ENCODE measurements at places on chromosomes 4 and X.

DNA sequence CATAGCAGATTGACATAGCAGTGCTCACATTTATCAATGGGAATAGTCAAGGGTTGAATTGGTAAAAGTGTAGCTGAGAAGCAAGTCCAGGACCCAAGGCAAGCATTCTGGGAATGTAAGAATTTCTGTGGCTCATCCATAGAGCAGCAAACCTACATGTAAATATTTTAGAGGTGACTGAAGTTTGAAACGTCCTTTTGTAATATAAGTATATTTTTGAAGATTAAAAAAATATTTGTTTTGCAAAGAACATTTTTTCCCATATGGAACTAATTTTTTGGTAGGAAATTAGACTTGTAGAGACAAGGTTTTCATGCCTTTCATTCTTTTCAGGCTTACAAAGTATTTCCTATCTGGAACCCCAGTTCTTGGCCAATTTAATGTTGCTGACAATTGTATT is 104.0 kb downstream of the TEX13A start:
- no peak for DNase-seq

DNA sequence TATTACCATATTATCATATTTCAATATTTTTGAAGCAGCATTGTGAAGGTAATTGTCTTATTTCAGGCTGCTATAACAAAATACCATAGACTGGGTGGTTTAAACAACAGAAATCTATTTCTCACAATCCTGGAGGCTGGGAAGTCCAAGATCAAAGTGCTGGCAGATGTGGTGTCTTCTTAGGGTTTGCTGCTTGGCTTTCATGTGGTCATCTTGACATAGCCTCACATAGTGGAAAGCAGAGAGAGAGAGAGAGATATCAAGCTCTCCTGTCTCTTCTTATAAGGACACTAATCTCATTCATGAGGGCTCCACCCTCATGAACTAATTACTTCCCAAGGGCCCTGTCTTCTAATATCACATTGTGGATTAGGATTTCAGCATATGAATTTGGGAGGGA is 119.7 kb upstream of the NUDT6 start:
- DNase-seq, result no peak

- DNase-seq, result no peak
Measured at GRCh38 chr4:8594097-8595038, 1.8 kb downstream of the CPZ start.

DNA sequence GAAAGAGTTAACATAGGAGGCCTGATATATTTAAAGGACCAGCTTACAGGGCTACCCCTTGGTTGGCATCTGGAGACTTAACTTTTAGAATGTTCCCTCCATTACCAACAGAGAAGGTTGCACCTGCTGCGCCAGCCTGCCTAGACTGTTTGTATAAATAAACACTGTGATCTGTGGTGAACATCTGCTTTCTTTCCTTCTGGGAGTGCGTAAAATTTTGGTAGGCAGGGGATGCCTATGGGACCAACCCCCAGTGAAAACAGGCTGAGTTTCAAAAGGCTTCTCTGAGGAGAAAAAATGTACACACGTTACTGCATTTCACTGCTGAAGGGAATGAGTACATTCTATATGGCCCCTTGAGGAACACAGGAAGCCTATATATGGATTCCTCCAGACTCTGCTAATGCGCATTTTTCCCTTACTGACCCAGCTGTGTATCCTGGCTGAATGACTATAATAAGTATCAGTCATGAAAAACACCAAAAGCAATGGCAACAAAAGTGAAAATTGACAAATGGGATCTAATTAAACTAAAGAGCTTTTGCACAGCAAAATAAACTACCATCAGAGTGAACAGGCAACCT is 13.8 kb downstream of the CENPC start:
- no peak for DNase-seq

GRCh38 chr4:52248820-52249219 is 197.7 kb downstream of the SPATA18 start:
- no peak for DNase-seq

- no peak for DNase-seq
Measured at GRCh38 chr4:143083756-143084472, 100.8 kb upstream of the USP38 start.

DNA sequence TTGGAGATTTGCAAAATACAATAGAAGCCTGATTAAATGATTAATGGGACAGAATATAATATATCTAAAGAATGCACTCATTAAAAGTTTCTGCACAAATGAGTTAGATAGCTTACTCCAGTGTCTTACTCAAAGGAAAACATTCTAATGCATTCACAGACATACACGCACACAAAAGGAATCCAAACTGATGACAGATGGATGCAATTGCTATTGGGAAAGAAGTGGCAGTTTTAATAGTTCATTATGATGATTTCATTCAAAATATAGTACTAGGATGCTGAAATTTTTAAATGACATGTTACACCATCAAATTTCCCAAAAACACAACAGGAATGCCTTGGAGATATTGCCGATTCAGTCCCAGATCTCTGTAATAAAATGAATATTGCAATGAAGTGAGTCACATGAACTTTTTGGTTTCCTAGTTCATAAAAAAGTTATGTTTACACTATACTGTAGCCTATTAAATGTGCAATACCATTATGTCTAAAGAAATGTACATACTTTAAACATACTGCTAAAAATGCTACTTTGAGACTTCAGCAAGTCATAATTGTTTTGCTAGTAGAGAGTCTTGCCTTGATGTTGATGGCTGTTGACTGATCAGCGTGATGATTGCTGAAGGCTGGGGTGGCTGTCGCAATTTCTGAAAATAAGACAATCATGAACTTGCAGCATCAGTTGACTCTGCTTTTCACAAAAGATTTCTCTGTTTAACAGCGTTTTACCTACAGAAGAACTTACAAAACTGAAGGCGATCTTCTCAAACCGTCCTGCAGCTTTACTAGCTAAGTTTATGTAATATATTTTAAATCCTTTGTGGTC is 45.6 kb downstream of the BBS12 start:
- no peak for DNase-seq

- no peak for DNase-seq
Measured at GRCh38 chr4:74656596-74656995, 137.7 kb downstream of the BTC start.

Measured in stimulated activated naive CD4-positive, alpha-beta T cell (primary cell).